Stimulated activated CD4-positive, alpha-beta T cell treated with anti-CD3 and anti-CD28 coated beads, Interleukin-15, amount 100 ng/mL, for 1 hour (primary cell): ENCODE measurements at places on chromosomes 2 and 18.

- DNase-seq, result no peak
These were observed 744 bp downstream of the POU3F3 start for GRCh38 chr2:104854498-104855220.

DNA sequence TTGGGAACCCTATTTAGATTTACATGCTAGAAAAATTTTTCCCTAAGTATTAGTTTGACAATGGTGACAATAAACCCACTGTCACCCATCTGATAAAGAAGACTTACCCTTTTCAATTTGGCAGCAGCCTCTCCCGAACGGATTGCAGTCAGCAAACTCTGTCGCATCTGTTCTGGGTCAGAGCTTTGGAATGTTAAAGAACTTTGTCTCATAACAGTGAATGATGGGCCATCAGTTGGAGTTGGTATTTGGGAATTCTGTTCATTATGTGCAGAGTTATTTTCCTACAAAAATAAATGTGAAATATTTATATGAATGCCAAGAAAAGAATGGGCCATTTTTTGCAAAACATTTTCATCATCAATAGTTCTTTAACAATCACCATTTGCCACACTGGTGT lies 70.8 kb upstream of the GRB14 start:
- DNase-seq, result no peak

GRCh38 chr18:23397907-23398306 lies 55.2 kb upstream of the RIOK3 start:
- no peak for DNase-seq

DNA sequence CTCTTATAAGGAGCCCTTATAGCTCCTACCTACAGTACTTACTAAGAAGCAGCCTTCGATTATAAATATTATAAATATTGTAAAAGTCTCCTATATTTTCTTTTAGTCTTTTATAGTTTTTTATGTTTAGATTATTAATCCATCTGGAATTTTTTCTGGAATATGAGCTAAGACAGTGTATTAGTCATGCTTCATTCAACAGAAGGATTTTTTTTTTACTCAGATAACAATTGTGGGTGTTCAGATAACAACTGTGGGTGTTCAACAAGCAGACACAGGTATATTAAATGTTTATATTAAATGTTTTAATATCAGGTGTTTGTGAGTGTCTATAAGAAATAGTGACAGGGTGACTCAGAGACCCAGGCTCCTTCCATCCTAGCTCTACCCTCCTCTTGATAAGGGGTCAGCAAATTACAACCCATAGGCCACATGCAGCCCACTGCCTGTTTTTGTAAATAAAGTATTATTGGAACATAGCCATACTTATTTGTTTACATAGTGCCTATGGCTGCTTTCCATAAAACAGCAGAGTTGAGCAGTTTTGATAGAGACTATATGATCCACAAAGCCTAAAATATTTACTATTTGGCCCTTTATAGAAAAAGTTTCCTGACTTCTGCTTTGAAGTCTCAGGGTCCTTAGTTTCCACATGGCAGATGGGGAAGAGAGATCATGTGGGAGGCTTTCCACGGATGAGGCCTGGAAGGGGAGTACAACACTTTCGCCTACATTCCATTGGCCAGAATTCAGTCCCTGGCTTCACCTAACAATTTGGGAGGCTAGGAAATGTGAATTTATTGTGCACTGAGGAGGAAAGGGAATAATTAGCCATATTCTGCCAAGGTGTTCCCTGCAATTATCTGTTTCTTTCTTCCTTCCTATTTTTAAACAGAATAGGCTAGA lies 4.3 kb upstream of the SPATS2L start:
- DNase-seq, result no peak

DNA sequence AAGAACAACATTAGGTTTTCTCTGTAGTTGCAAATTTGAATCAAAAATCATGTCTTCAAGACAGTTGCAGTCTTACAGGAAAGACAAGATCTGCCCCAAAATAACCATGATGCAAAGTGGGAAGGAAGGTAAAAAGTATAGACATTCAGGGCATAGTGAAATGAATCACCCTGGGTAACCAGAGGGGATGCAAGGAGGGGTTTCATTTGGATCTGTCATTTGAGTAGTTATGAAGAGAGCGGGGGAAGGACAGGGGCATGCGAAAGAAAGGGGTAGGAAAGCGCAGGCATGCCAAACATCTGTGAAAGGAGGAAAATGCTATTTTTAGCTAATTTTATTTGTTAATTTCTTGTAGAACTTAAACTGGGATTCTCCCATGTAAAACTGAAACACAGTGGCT lies 219.1 kb upstream of the BOD1L2 start:
- DNase-seq, result no peak

- DNase-seq, result no peak
These were observed 59.8 kb downstream of the MEMO1 start for GRCh38 chr2:31950946-31951562.

DNA sequence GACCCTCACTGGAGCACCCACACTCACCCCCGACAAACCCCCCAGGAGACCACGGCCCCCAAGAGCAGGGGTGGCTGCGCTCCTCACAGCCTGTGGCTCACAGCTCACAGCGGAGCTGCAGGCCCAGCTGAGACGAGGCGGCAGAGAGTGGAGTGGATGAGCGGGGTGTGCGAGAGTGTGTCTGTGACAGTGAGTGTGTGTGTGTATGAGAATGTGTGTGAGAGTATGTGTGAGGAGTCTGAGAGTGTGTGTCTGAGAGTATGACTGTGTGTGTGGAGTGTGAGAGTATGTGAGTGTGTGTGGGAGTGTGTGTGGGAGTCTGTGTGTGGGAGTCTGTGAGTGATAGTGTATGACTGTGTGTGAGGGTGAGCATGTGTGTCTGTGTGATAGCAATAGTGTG lies 55.3 kb upstream of the ID2 start:
- DNase-seq, result no peak

DNA sequence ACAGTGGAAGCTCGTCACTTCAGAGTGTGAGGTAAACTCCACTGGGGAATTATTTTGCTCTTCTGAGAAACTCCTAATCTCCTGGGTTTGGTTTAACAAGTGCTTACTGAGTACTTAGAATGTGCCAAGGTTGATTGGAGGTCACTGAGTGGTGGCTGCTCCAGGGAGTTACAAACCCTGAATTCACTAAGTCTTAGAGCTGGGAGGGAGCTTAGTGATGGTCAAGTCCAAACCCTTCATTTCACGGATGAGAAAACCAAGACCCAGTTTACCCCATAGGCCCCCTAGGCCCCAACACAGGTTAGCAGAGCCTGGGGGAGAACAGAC lies 52.0 kb downstream of the SLC4A5 start:
- no peak for DNase-seq

DNA sequence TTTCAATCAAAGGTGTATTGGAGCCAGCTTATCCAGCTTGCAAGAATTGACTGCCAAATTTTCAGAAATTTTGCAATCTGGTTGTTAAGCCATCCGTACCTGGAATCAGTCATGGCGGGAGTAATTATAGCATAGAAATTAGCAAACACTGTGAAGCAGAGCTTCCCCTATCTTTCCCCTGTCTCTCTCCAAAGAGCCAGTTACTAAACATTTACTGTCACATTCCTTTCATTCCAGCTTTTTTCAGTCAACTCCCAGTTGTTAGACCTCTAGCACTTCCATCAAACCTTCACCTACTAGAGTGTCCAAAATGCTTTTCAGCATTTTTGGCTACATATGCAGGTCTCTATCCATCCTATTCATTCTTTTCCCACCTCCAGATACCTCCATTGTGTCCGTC lies 137.4 kb downstream of the MC4R start:
- no peak for DNase-seq
